Esophagus squamous epithelium (tissue), 5 donors: ENCODE measurements at places on chromosomes 11 and 22.

DNA sequence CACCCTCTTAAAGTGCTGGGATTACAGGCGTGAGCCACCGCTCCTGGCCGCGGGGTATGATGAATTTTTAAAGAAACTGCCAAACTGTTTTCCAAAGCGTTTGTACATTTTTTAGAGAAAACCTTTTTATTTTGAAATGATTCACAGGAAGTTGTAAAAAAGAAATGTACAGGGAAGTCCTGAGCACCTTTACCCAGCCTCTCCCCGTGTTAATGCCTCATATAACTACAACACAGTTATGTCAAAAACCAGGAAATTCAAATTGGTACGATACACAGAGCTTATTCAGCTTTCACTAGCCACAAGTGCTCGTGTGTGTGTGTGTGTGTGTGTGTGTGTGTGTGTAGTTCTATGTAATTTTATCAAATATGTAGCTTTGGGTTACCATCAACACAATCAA, 7.0 kb upstream of the FAM118A start:
- H3K4me3 ChIP-seq, result no peak overlapping the region
- DNase-seq, result no peak
- no peaks in the 10 kb centered on the region for H3K4me1 ChIP-seq
- H3K27me3 ChIP-seq, result no peaks in the 10 kb centered on the region
- H3K27ac ChIP-seq, result no peak overlapping the region
- H3K36me3 ChIP-seq, result no peaks in the 10 kb centered on the region

GRCh38 chr22:42297778-42298177, 27.3 kb upstream of the TCF20 start:
- H3K27me3 ChIP-seq, result no peaks in the 10 kb centered on the region
- H3K4me1 ChIP-seq, result peaks cover 64% of the 10 kb centered on the region
- no peak overlapping the region for H3K4me3 ChIP-seq

DNA sequence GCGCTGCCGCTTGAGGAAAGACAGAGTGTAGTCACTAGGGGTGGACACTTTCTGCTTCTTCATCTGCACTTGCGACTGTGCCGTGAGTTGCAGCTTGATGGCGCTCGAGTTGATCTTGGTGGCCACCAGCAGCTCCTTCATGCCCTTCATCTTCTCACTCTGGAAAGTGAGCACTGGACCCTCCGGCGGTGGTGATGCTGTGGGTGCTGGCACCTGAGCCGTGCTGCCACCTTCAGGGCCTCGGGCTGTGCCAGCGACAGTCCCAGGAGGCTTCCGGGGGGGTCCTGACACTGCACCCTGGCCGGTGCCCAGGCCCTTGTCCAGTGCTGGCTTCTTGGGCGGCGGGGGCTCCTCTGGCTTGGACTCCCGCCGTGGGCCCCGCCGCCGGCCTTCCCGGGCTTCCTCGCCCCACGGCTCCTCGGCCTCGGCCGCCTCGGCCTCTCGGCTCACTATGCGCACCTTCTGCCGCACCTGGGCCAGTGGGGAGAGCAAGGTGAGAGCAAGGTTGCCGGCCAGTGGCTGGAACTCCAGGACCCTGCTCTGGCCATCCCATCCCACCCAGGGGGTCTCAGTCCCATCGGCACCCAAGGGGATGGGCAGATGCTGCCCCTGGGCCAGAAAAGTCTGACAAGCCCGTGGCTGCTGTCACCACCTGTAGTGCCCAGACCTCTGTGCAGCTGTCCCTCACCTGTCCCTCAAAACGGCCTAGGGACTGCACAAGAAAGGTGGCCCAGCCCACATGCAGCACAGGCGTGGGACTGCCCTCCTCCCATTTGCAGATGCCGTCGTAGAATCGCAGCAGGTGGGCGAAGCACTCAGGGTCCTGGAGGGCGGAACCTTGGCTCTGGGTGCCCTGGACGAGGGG, 1.6 kb upstream of the MAP4K2 start:
- H3K4me3 ChIP-seq, result no peak overlapping the region
- no peaks in the 10 kb centered on the region for H3K27me3 ChIP-seq
- H3K36me3 ChIP-seq, result peaks cover 8% of the 10 kb centered on the region
- peaks cover 27% of the 10 kb centered on the region for H3K4me1 ChIP-seq

DNA sequence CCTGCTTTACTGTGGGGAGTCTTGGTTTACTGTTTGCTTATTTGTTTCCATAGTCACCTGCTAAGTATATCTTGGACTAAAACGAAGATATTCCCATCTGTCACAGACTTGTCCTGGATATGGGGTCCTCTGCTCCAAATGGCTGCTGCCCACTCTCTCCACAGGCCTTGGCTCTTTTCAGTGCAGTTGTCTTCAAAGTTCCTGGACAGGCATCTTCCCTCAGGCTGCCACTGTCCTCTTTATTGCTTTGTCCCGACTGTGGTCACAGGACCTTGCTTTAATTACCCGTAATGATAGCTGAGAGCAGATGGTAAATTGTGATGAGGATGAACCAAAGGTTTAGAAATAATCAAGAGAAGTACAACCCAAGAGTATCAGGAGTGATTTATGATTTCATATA, 713.9 kb upstream of the CCDC179 start:
- DNase-seq, result no peak
- no peaks in the 10 kb centered on the region for H3K36me3 ChIP-seq
- no peaks in the 10 kb centered on the region for H3K27me3 ChIP-seq
- no peaks in the 10 kb centered on the region for H3K4me1 ChIP-seq
